ENCODE measurements at places on chromosomes 5 and 9.

- peaks cover 31% of the 10 kb centered on the region for H3K27me3 ChIP-seq
- H3K4me3 ChIP-seq = no peak overlapping the region
- H3K4me1 ChIP-seq = no peaks in the 10 kb centered on the region
- H3K36me3 ChIP-seq = no peaks in the 10 kb centered on the region
- no peak for DNase-seq
Measured at GRCh38 chr9:114612272-114612923, 1.3 kb downstream of the TMEM268 start.

DNA sequence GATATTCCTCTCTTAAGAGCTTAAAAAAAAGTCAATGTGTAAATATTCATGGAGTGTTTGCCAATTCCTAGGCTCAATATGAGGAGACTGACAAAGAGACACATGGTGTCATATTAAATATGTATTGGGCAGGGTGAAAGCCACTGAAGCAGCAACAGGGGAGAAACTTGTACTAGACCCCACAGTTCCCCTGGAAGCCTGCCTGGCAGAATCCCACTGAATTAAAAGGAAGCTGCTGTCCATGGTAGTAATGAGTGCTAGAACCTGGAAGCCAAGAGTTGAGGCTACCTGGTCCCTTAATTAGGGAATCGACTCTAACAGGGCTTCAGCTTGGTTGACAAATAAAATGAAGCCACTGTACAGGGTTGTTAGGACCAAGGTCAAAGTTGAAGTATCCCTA is 129.4 kb upstream of the GPR151 start:
- peak; percentile 46 for DNase-seq
- H3K4me1 ChIP-seq = peaks cover 18% of the 10 kb centered on the region
- H3K36me3 ChIP-seq = no peaks in the 10 kb centered on the region
- H3K27ac ChIP-seq = no peak overlapping the region
- no peaks in the 10 kb centered on the region for H3K27me3 ChIP-seq

GRCh38 chr9:81822967-81823366 is 105.3 kb upstream of the SPATA31D4 start:
- H3K4me3 ChIP-seq = no peak overlapping the region
- no peaks in the 10 kb centered on the region for H3K27me3 ChIP-seq
- no peak overlapping the region for H3K27ac ChIP-seq
- peak; percentile 30 for DNase-seq
- peaks cover 52% of the 10 kb centered on the region for H3K4me1 ChIP-seq
- H3K36me3 ChIP-seq = no peaks in the 10 kb centered on the region

GRCh38 chr5:120823328-120823727 is 359.2 kb downstream of the PRR16 start:
- DNase-seq = no peak
- H3K36me3 ChIP-seq = no peaks in the 10 kb centered on the region
- no peaks in the 10 kb centered on the region for H3K27me3 ChIP-seq
- no peak overlapping the region for H3K27ac ChIP-seq
- H3K4me1 ChIP-seq = no peaks in the 10 kb centered on the region

DNA sequence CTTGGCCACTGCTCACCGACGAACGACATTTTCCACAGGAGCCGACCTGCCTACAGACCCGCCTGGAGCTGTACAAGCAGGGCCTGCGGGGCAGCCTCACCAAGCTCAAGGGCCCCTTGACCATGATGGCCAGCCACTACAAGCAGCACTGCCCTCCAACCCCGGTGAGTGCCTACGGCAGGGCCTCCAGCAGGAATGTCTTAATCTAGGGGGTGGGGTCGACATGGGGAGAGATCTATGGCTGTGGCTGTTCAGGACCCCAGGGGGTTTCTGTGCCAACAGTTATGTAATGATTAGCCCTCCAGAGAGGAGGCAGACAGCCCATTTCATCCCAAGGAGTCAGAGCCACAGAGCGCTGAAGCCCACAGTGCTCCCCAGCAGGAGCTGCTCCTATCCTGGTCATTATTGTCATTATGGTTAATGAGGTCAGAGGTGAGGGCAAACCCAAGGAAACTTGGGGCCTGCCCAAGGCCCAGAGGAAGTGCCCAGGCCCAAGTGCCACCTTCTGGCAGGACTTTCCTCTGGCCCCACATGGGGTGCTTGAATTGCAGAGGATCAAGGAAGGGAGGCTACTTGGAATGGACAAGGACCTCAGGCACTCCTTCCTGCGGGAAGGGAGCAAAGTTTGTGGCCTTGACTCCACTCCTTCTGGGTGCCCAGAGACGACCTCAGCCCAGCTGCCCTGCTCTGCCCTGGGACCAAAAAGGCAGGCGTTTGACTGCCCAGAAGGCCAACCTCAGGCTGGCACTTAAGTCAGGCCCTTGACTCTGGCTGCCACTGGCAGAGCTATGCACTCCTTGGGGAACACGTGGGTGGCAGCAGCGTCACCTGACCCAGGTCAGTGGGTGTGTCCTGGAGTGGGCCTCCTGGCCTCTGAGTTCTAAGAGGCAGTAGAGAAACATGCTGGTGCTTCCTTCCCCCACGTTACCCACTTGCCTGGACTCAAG is 1.5 kb downstream of the CSF2 start:
- DNase-seq = peak; percentile 16
- H3K4me1 ChIP-seq = peaks cover 7% of the 10 kb centered on the region
- no peak overlapping the region for H3K27ac ChIP-seq

Measured in neural progenitor cell (in vitro differentiated cells).